ENCODE measurements at places on chromosomes 13 and 19. TPM values are rescaled to one million over a fixed set of nuclear protein-coding genes. Genes with fewer than 3 reads are reported as not detected.
A peak's percentile ranks its signal among the peaks of the same experiment; 100 is the strongest.

Gene ETHE1
- 22.5 TPM for total RNA-seq

GRCh38 chr13:82358284-82358683, 1524.0 kb downstream of the SLITRK1 start:
- no peaks in the 10 kb centered on the region for H3K36me3 ChIP-seq
- H3K27ac ChIP-seq = no peak overlapping the region
- no peak overlapping the region for H3K4me3 ChIP-seq

Gene TRPC4
- total RNA-seq = 10.6 TPM

GRCh38 chr13:54637366-54637765, 1608.8 kb downstream of the OLFM4 start:
- DNase-seq = no peak
- no peaks in the 10 kb centered on the region for H3K36me3 ChIP-seq
- H3K4me1 ChIP-seq = no peaks in the 10 kb centered on the region
- no peak overlapping the region for H3K27ac ChIP-seq

Gene SOX1
- 0.99 TPM for total RNA-seq

GRCh38 chr19:3274942-3275582, 50.6 kb downstream of the CELF5 start:
- peaks cover 12% of the 10 kb centered on the region for H3K27me3 ChIP-seq
- H3K4me1 ChIP-seq = peaks cover 36% of the 10 kb centered on the region
- H3K36me3 ChIP-seq = peaks cover 25% of the 10 kb centered on the region
- no peak overlapping the region for H3K27ac ChIP-seq

DNA sequence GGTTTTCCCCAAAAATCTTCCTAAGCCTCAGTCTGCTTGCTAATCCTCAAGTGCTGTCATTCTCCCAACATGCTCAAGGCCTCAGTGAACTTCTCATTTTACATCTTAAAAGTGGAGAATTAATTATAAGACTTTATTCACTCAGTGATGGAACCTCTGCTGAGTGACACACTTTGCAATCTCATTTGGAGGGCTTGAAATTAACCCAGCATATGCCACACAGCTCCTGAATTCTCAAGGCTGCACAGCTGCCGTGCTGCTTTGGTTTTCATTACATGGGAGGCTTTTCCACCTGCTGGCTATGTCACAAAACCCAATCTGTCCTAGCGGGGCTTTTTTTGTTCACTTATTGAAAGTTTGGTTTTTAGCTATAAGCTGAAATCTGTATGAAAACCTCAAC, 28.3 kb upstream of the SERPINE3 start:
- H3K36me3 ChIP-seq = no peaks in the 10 kb centered on the region
- no peak overlapping the region for H3K27ac ChIP-seq
- no peaks in the 10 kb centered on the region for H3K27me3 ChIP-seq
- no peak overlapping the region for H3K4me3 ChIP-seq

GRCh38 chr13:30743319-30744055, 8.1 kb downstream of the ALOX5AP start:
- H3K27me3 ChIP-seq = no peaks in the 10 kb centered on the region
- no peak overlapping the region for H3K27ac ChIP-seq

- no peak for DNase-seq
- H3K36me3 ChIP-seq = no peaks in the 10 kb centered on the region
- H3K4me3 ChIP-seq = no peak within 1 kb of the TSS
- H3K4me1 ChIP-seq = no peaks in the 10 kb centered on the region
Measured at GRCh38 chr13:36214163-36214921, at the start of gene SOHLH2. TSS of gene SOHLH2 (minus strand) at chr13:36214556. CDS start at chr13:36214526, 30 bp downstream.

Gene MEDAG
- total RNA-seq = 10.8 TPM

Gene SHISA7
- total RNA-seq = 4.0 TPM

- H3K36me3 ChIP-seq = no peaks in the 10 kb centered on the region
- H3K27me3 ChIP-seq = no peaks in the 10 kb centered on the region
- peak; percentile 97 for DNase-seq
- peak within 1 kb of the TSS; percentile 64 for H3K27ac ChIP-seq
- peak within 1 kb of the TSS; percentile 66 for H3K4me3 ChIP-seq
Measured at GRCh38 chr13:36131222-36131930, at the start of gene DCLK1. TSS of gene DCLK1 (minus strand) at chr13:36131382.

DNA sequence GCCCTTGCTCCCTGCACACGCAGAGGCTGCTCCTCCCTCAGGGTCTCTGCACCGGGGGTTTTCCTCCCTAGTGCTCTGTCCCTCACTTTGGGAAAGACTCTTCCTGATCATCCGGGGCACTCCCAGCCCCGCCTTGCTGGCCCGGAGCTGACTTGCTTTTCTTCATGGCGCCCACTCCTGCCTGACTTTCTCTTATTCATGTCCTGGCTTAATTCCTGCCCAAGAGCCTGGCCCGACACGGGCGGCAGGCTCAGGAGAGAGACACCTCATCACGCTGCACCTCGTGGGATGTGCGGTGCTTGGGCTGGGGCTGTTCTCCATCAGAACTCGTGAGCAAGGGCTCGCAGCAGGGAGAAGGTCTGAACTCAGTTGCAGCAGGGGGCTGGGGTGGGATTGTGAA, 11.8 kb upstream of the PLA2G4C start:
- no peak overlapping the region for H3K4me3 ChIP-seq
- peaks cover 63% of the 10 kb centered on the region for H3K36me3 ChIP-seq
- DNase-seq = no peak
- no peaks in the 10 kb centered on the region for H3K27me3 ChIP-seq

GRCh38 chr13:58933475-58933874, 1230.3 kb downstream of the DIAPH3 start:
- no peak overlapping the region for H3K4me3 ChIP-seq
- H3K27ac ChIP-seq = no peak overlapping the region
- H3K27me3 ChIP-seq = no peaks in the 10 kb centered on the region
- DNase-seq = no peak

GRCh38 chr13:111526922-111527321, 206.5 kb downstream of the TEX29 start:
- no peak for DNase-seq
- peaks cover 15% of the 10 kb centered on the region for H3K27me3 ChIP-seq
- no peak overlapping the region for H3K4me3 ChIP-seq
- no peaks in the 10 kb centered on the region for H3K36me3 ChIP-seq
- no peaks in the 10 kb centered on the region for H3K4me1 ChIP-seq

Gene ISOC2
- 59.3 TPM for total RNA-seq

Gene FSD1
- 34.4 TPM for total RNA-seq

- H3K27ac ChIP-seq = peak overlapping the region; percentile 64
- DNase-seq = no peak
- H3K4me1 ChIP-seq = peaks cover 27% of the 10 kb centered on the region
- no peak overlapping the region for H3K4me3 ChIP-seq
- H3K27me3 ChIP-seq = no peaks in the 10 kb centered on the region
- H3K36me3 ChIP-seq = peaks cover 15% of the 10 kb centered on the region
Measured at GRCh38 chr13:41463838-41464602, 6.7 kb downstream of the RGCC start.

GRCh38 chr19:2037651-2038255, 13.3 kb downstream of the MKNK2 start:
- H3K27ac ChIP-seq = no peak overlapping the region
- no peak for DNase-seq
- no peak overlapping the region for H3K4me3 ChIP-seq
- peaks cover 51% of the 10 kb centered on the region for H3K36me3 ChIP-seq
- H3K4me1 ChIP-seq = peaks cover 36% of the 10 kb centered on the region
- no peaks in the 10 kb centered on the region for H3K27me3 ChIP-seq
